T-helper 2 cell (primary cell): ENCODE measurements at places on chromosomes 6 and 20.

GRCh38 chr6:22049002-22049401 is 247.8 kb downstream of the PRL start:
- DNase-seq, result no peak

GRCh38 chr6:140540743-140541142 is 1166.3 kb upstream of the CITED2 start:
- no peak for DNase-seq

DNA sequence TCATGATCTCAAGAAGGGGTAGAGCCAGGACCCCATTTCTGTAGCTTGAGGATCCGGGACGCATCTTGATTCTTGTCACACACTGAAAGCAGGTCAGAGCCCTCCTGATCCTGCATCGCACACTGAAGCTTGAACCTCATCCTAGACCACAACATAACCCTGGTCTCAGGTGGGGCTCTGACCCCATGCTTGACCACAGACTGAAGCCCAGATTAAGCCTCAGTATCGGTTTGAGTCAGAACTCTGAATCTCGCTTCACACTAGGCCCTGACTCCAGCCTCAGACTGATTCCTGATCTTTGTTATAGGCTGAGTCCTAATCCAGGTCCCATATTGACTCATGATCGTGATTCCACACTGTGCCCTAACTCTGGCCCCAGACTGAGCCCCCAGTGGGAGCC is 8.5 kb upstream of the RSPO4 start:
- no peak for DNase-seq

DNA sequence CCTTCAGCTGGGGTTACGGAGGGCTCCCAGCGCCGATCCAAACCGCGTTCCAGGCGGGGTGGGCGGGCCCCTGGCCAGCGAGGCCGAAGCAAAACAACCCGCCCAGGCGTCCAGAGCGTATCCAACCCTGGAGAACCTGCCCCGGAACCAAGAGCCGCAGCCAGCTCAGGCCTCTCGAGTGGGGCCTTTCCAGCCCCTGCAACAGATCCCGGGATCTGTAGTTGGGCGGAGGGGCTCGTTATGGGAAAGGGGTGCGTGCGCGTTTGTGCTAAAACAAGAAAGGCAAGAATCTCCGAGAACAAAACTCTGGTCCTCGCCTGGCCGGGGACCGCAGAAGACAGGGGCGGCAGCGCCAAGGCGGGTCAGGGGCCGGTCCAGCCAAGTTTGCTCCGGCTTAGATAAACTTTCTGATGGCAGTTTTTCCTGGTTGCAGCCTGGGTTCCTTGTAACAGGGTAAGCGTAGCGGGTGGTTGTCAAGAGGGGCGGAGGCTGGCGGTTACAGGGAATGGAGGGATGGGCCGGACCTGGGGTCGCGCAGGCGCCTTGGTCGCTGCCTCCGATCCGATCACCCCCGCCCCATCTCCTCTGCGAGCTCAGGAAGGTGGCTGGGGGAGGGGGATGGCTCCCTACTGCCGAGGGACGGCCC is 448 bp upstream of the RIN2 start:
- no peak for DNase-seq

DNA sequence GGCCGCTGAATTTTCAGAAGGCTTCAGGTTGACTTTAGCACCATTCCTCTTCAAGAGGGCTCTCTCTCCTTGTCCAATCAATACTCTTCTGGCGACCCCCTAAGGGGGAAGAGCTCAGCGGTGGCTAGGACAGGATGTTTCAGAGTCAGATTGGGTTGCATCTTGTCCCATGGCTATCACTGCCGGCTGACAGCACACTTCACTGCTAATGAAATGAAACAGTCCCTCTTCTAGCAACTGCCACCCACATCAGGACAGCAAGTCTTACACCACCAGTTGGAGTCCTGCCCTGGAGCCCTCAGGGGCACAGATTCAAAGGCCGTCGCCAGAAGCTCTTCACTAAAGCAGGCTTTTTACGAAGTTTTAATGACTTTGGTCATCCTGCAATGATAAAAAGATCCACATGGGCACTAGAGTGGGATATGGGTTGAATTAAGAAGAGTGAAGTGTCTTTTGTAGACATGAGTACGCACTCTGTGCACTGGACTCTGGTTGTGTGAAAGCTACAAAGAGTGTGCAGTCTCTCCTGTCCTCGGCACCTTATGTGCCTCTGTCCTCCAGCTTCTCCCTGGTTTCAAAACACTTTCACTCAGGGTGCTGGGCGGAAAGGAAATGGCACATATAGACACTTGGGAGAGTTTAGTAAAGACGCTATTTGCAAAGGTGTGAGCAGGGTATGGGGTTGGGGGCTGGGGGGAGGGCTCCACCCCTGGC is 66.1 kb upstream of the SLC22A16 start:
- DNase-seq, result no peak

DNA sequence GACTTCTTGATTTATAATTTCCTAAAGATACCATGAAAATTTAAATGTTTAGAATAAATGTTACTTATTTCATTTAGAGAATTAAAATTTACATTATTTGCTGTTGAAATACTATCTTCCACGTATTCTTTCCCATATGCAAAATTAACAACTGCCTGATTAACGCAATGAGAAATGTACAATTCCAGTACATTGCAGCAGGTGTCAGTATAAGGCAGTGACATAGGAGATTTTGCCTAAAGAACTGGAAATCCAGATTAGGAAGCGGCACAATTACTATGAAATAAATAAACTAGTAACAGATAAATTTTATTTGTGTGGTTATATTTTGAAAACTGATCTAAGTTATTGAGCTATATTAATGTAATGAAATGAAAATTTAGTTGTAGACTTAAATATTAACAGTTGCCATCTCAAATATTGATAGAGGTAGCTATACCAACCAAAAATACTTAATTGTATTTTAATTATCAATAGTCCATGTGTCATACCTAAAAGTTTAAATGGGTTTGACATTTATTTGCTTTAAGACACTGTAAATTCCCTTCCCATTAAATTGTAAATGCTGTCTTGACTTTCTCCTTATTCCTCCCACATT is 300.2 kb downstream of the UTRN start:
- DNase-seq, result peak; percentile 46

DNA sequence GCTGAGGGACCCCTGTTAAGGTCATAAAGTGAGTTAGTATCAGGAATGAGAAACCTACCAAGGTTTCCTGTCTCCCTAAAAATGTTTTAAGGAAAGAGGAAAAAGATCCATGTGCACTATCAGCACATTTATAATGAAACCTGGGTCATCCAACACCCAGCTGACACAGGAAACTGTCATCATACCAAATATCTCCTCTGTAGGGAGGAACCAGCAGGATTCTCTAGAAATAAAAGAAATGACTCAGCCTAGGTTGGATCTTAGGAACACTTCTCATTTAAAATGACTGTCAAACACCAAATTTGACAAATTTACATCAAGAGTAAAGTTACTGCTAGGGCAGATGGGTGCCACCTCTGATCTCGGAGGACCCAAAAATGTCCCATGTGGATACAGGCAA is 21.7 kb downstream of the GFOD1 start:
- DNase-seq, result no peak

DNA sequence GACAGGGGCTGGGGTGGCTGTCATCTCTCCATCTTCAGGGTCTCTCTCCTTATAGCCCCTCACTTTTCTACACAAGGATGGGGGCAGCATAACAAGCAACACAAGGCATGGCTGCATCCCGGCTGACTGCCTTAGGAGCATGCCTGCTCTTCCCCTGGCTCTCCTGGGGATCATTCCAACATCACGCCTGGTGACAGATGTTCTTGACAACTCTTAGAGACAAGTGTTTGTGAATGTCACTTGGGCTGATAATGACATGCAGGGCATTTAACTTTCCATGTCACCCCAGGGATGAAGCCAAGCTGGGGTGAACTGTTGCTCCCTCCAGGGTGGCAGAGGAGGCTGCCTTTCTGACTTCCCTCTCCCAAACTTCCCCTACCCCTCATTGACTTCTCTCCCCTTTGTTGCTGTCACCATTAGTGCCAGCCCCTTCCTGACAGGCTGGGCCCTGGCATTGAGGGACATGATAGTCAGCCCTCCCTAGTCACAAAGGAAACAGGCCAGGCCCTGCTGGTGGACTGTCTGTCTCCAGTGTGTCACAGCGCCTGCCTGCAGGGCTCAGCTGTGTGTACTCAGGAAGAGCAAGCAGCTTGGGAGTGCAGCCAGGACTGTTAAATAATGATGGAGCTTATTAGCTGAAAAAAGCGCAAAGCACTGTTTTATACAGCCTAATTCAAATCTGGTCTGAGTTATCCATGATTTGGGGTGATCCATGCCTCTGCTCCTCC is 161.8 kb downstream of the LRFN2 start:
- no peak for DNase-seq

GRCh38 chr20:45701873-45702272 is at the start of gene WFDC13:
Gene WFDC13, plus strand, starts transcription at chr20:45702038. Its CDS starts 86 bp downstream, at chr20:45702124.
- no peak for DNase-seq

- DNase-seq, result no peak
Measured at GRCh38 chr20:20635006-20635405, 77.4 kb downstream of the RALGAPA2 start.

GRCh38 chr6:157181649-157182048 is 141.7 kb downstream of the TMEM242 start:
- DNase-seq, result no peak

GRCh38 chr6:72458521-72458920 is 163.3 kb upstream of the KCNQ5 start:
- DNase-seq, result no peak

DNA sequence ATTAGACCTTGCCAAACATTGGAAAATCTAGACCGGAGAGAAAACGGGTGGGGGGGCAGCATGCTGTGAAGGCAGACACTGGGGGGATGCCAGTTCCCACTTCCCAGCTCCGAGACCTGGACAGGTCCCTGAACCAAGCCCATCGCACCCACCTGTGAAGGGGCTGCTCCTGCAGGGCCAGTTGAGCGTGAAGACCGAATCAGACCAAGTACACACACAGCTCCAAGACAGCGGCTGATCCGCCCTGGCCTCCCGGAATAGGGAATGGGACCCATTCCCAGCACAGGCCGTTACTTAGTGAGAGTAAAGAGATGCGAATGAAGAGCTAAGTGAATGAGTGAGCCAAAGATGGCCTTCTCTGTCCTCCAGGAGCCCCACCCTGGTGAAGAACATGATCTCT is 41.5 kb upstream of the MDFI start:
- DNase-seq, result no peak

DNA sequence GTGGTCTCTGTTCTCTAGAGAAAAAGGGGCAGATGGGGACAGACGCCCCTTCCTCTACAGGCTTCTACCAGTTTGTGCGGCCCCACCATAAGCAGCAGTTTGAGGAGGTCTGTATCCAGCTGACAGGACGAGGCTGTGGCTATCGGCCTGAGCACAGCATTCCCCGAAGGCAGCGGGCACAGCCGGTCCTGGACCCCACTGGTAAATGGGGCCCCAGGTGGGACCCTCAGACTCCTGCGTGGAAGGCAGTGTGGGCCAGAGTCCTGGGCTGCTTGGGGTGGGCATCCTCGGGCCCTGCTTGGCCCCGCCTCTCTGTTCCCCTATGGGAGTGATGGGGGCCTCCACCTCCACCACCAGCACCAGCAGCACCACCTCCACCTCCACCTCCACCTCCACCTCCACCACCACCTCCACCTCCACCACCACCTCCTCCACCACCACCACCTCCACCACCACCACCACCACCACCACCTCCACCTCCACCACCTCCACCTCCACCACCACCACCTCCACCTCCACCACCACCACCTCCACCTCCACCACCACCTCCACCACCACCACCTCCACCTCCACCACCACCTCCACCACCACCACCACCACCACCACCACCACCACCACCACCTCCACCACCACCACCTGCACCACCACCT is 3.2 kb upstream of the TNFRSF6B start:
- no peak for DNase-seq

DNA sequence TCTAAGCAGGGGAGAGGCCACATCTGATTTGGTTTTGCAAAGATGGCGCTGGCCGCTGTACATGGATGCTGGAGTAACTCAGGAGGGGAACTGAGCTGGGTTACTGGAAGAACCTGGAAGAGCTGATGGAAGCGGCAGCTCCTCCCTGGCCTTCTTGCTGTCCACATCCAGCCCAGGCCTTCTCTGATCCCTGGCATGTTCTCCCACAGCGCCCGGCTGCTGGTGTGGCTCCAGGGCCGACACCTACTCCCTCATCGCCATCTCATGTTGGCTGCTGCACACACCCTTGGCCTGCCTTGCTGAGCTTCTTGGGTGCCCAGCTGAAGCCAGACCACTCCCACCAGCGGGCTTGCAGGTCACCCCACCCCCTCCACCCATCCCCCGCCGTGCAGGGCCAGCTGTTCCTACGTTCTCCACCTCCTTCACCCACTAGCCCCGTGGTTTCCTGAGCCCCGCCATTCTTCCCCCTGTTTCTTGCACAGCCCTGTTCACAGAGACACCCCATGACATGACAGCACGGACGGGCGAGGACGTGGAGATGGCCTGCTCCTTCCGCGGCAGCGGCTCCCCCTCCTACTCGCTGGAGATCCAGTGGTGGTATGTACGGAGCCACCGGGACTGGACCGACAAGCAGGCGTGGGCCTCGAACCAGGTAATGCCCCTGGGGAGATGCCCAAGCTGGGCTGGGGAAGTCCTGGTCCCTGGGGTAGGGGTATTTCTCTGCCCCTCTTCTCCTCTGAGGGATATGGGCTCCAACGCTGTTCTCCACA is 28.4 kb downstream of the VSTM2L start:
- no peak for DNase-seq

GRCh38 chr6:29399525-29399924 is 4.1 kb downstream of the OR12D2 start:
- no peak for DNase-seq

- DNase-seq, result peak; percentile 20
Measured at GRCh38 chr6:106997392-106998158, 23.0 kb upstream of the CD24 start.

GRCh38 chr6:17656092-17656491 is 50.6 kb downstream of the NUP153 start:
- no peak for DNase-seq

GRCh38 chr6:53624502-53624901 is 41.1 kb downstream of the KLHL31 start:
- no peak for DNase-seq

- DNase-seq, result no peak
Measured at GRCh38 chr20:10047427-10047826, 12.6 kb downstream of the ANKEF1 start.

DNA sequence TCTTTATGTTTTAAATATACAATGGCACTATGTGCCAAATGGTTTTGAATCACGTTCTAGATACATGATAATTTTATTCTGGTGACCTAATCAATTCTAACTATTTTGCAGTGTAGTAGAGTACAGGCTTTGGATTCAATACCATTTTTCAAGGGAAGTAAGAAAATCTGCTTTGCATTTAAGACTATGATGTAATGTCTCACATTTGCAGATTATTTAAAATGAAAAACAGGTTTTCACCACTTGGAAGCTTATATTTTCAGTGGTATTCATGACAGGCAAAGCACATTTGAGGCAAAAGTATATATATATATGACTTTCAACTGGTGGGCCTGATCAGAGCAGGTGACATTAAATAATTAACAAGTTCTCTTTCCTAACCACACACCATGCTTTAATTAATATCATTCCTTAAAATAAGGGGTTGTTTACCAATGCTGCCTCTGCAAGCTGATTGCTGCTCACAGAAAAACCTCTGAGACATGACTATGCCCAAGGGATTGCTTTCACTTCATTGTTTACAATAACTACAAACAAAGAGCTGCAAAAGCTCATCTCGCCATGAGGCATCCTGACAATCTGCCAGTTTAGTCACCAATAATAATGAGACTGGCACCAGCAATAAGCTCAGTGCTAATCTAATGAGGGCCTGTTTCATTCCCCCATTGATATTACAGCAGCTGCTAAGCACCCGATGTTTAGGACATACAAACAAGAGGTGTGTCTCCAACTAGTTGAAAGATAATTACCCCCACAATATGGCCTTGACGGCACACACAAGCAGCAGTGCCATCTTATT is 1176.0 kb upstream of the GJE1 start:
- DNase-seq, result no peak

- no peak for DNase-seq
Measured at GRCh38 chr6:160121981-160122380, 366 bp downstream of the SLC22A1 start.
